ENCODE measurements at places on chromosomes 7 and 10.

- no peak for DNase-seq
Observed at GRCh38 chr10:129099486-129099885, 367.6 kb upstream of the MGMT start.

DNA sequence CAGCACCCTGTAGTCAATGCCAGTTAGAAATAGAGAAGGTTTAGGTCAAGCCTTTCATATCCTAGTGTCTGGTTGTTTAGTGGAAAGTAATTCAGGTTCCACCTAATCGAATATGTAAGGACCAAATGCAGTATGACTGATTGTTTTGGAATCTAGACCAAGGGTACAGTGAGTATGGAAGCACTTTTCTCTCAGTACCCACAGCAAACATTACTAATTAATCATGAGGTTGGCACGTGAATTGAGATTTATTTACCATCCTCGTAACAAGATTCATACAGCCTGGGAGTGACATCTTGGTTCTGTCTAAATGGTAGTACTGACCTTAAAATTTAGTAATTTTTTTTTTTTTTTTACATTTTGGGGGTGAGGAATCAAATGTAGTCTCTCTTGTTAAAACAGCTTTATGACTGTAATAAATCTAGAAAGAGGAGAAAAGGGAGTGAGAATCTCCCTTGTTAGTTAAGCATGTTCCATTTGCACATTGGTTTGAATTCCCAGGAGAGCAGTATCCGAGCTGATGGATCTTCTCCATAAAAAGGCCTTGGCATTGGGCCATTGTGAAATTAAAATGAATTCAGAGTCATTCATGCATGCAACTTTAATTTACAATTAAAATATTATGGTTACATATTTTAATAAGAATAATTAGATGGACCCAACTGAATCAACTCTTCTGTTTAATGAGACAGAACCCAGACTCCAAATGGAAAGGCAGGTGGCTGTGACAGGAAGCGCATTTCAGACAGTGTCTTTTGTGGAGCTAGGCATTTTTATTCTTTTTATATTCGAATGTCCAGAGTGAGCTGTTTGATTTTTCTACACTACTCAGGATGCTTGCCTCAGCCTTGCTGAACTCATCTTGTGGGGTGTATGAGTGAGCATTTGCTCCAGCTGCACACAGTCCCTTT is 57.6 kb downstream of the SNX10 start:
- no peak for DNase-seq

GRCh38 chr10:59971915-59972314 is 65.6 kb upstream of the CCDC6 start:
- no peak for DNase-seq

GRCh38 chr7:47350425-47350824 is 231.5 kb downstream of the TNS3 start:
- no peak for DNase-seq

GRCh38 chr7:145665499-145666258 is 450.9 kb upstream of the CNTNAP2 start:
- no peak for DNase-seq

- DNase-seq = no peak
Observed at GRCh38 chr10:125125951-125126735, 34.2 kb downstream of the CTBP2 start.

GRCh38 chr7:121286742-121287734 is 41.8 kb upstream of the WNT16 start:
- DNase-seq = no peak
